ENCODE measurements at places on chromosomes 11 and 22.

- no peak for DNase-seq
These were observed 98.6 kb upstream of the CD44 start for GRCh38 chr11:35040221-35040942.

GRCh38 chr11:69449320-69450063 lies 32.0 kb upstream of the LINC01488 start:
- no peak for DNase-seq

- no peak for DNase-seq
These were observed 114.2 kb upstream of the PARVA start for GRCh38 chr11:12263141-12263693.

- no peak for DNase-seq
These were observed 26.4 kb downstream of the APOL3 start for GRCh38 chr22:36134182-36134581.

GRCh38 chr22:30253205-30253852 lies 6.8 kb upstream of the LIF start:
- DNase-seq = peak; percentile 48

DNA sequence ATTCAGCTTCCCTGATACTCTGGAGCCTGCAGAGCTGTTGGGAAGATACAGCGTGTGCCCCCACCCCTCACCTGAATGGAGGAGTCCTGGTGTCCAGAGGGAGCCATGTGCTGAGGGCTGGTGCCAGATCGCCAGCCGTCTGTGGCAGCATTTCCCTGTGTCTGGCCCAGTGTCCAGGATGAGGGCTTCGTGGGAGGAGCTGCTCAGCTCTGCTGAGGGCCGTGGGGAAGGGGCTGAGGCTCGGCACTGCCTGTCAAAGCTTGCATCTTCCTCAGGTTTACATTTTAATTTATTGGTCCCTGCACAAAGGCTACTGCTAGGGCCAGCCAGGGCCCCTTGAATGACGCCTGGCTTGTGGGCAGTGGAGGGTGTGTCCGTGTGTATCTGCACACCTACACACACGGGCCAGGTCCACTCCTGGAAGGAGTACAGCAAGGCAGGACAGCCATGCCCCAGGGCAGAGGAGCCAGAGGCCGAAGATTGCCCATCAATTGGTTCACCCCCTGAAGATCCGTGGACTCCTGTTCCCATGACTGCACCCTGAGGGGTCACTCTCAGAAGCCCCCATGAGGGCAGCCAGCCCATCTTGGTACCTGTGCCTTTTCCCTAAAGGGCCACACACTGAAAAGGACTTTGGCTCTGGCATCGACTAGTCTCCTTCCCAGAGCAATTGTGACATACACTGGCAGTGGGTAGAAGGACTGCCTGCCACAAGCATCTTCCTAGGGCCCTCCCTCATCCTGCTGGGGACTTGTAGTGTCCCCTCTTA lies 107.7 kb upstream of the PARVA start:
- no peak for DNase-seq

DNA sequence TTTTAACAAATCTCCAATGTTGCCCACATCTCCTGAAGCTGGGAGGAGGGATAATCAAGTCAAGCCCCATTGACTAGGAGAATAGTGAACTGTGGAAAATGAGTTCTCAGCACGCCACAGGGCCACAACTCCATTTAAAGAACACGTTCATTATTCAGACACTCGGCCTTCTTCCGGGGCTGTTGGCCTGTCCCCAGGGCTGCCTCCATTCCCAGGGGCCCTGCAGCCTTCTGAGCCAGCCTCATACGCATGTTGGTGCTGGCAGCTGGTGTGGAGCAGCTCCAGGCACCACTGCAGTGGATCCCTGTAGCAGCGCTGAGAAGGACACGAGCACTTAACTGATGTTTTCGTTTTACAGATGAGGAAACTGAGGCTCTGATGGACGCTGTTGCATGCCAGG lies 87.5 kb upstream of the RCN1 start:
- no peak for DNase-seq

DNA sequence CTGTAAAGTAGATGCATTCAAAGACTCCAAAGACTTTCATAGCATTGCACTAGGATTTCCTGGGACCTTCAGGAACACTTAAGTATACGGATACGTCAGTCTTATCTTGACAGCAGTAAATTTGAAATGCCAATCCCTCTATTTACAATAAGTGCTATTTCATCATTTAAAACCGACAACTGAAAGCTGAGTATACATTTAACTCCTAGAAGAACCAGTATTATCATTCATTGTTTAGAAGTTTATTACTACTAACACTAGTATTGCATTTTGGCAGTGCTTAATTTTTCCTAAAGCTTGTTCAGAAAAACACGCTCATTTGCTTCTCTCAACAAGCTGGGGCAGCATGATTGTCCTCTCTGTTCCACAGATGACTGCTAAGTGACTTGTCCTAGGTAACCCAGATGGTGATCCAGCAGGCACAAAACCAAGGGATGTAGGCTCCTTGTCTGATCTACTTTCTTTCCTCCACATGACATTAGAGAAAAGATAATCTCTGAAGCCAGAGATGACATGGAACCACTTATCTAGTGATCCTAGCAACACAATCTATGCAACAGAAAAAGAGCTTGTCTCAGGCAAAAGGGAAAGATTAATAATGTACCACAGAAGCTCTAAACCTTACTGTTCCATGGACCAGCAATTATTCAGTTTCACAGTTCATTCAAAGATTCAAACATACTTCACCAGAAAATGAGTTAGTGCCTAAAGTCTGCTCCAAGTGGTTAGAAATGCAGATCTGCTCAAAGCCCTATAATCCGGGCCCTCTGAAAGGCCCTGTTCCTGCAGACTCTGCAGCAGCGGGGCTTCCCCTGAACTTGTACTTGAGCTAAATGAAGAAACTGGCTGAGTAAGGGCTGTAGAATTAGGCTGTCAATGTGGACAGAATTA lies 5.2 kb downstream of the MAML2 start:
- no peak for DNase-seq

- no peak for DNase-seq
These were observed 17.9 kb downstream of the RTN3 start for GRCh38 chr11:63698976-63699733.

DNA sequence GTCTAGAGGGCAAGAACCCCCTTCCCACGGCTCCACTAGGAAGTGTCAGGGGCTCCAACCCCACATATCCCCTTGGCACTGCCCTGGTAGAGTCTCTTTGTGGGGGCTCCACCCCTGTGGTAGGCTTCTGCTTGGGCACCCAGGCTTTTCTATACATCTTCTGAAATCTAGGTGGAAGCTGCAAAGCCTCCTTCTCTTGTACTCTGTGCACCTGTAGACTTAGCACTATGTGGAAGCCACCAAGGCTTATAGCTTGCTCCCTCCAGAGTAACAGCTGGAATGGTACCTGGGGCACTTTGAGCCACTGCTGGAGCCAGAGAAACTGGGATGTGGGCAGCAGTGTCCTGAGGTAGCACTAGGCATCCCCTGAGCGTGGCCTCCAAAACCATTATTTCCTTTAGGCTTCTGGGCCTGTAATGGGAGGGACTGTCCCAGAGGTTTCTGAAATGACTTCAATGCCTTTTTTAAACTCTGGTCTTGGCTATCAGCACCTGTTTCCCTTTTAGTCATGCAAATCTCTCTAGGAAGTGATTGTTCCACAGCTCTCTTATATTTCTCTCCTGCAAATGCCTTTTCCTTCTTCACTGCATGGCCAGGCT lies 68.4 kb downstream of the TRAF6 start:
- DNase-seq = no peak

DNA sequence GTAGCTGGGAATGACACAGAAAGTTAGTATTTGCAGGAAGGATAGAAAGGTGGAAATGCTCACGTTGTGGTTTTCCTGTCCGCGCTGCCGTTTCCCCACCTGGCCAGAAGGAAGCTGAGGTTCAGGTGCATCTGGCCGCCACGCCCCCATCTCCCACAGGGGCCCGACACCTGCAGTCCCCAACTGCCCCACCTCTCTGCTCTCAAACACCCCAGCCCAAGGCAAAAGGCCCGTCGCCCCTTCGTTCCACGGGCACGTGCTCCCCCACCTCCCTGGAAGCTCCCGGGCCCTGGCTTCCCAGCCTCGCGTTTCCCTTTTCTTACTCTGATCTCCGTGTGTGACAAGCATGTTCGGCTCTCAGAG lies 985.1 kb downstream of the BRD1 start:
- DNase-seq = no peak

GRCh38 chr11:112050721-112051120 lies 23.1 kb downstream of the PIH1D2 start:
- DNase-seq = no peak

Data from NCI-H1092 (cell line).